NCI-H1930 (cell line): ENCODE measurements at places on chromosomes 3 and 15.

GRCh38 chr3:126028096-126028495 lies 55.8 kb downstream of the SLC41A3 start:
- DNase-seq: no peak

- DNase-seq: no peak
These were observed 8.7 kb upstream of the GPD1L start for GRCh38 chr3:32097768-32098167.

DNA sequence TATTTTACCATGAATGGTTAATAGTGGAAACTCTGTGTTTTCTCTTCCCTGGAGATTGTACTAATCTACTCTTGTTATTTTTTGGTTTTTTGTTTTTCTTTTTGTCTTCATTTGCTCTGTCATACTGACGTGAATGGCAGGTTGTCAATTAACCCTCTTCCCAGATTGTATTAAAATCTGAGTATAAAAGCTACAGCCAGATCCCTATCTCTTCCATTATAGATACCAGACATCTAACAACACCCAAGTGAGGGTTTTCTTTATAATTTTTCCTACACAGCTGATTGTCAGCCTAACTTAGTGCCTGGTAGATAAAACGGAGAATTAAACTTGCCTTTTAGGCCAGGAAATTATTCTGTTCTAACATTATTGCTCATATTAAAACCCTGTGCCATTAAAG lies 162.6 kb downstream of the IL5RA start:
- no peak for DNase-seq

DNA sequence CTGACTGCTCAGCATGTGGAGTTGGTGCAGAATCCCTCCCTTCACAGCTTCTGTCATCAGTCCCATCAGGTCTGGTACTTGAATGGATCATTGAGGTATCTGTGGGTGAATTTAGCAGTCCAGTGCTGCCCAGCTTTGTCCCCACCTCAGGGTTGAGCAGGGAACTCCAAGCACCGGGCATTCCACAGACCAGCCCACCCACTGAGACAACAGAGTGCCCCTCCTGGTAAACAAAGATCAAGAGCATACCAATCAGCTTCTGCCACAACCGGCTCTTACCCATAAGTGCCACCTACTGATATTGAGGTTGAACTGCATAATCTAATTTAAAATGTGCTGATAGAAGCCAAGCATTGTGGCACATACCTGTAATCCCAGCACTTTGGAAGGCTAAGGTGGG lies 57.1 kb upstream of the FXR1 start:
- no peak for DNase-seq

GRCh38 chr3:73509066-73509465 lies 115.7 kb downstream of the PDZRN3 start:
- no peak for DNase-seq

DNA sequence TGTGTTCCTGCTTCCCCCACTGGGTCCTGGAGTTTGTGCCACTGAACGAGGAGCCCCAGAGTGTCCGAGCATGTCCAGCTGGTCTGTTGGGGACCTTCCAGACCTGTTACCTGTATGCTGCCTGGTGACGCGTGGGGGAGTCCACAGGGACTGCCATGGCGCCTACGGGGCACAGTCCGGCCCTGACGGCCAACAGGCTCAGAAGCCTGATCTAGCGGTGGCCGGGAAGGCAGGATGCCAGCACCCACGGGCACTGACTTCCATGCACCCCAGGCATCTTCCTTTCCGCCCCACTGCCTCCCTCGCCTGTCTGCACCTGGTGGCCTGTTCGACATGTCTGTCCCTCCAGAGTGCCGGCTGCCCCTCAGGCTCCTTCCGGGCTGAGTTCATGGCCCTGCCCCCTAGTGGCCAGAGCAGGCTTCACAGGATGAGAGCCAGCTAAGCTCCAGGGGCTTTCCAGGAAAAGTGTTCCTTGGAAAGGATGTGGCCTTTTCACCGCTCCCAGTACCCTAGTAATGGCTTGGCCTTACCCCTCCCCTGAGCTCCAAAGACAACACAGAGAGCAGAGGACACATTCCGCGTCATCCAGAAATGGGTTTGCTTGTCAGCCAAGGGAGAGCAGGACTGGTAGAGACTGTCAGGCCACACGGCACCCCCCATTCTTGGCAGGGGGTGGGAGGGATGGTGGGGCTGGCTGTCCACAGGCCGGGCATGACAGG lies 35.7 kb downstream of the NGRN start:
- peak; percentile 6 for DNase-seq

DNA sequence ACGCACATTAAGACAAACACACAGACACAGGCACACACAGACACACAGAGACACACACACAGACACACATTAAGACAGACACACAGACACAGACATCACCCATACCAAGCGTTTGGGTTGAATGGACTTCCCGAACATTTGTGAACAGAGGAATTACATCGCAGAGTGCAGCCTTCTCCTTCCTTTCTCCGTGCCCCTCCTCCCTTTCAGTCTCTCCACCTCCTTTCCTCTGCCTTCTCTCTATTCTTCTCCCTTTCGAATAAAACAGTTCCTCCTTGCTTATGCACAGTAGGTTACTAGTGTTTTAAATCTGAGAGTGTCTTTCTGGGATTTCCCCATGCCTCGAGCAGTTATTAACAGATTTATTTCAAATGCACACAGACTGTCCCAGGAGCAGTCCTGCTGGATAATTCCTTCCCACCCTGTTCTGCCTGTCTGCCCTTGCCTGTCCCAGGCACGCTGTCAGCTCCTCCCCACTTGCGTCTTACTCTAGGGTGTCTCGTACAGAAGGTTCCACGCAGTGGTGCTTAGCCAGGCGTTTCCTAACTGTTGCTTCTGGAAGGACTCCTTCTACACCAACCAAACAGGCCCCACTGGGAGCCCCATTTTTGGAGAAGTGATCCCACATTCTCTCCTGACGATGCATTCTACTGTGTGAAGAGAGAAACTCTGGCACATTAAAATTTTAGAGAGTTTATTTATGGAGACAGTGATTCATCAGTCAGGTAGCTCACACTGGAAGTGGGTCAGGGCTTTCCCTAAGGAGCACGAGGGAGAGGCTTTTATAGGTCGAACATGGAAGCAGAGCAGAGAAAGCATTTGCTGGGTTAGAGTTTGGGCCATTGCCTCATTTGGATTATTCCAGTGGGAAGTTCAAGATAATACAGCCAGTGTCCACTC lies 163.8 kb downstream of the SV2B start:
- no peak for DNase-seq

GRCh38 chr3:20406611-20407011 lies 220.6 kb upstream of the SGO1 start:
- DNase-seq: no peak

DNA sequence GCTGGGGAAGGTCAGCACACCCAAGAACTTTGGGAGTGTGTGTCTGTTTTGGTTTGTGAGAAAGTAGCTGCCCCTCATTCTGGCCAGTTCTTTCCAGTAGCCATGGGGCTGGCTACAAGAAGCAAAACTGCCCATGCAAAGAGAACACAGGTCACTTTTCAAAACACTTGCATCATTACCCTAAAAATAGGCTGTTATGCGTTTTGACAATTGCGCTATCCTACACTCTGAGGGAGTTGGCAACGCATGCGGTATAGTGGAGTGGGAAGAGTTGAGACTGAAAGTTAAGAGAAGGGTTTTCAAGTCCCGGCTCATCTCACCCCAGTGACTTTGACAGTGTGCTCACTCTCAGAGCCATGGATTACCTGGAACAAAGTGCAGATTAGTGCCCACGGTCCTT lies 41.8 kb upstream of the MYZAP start:
- DNase-seq: no peak

DNA sequence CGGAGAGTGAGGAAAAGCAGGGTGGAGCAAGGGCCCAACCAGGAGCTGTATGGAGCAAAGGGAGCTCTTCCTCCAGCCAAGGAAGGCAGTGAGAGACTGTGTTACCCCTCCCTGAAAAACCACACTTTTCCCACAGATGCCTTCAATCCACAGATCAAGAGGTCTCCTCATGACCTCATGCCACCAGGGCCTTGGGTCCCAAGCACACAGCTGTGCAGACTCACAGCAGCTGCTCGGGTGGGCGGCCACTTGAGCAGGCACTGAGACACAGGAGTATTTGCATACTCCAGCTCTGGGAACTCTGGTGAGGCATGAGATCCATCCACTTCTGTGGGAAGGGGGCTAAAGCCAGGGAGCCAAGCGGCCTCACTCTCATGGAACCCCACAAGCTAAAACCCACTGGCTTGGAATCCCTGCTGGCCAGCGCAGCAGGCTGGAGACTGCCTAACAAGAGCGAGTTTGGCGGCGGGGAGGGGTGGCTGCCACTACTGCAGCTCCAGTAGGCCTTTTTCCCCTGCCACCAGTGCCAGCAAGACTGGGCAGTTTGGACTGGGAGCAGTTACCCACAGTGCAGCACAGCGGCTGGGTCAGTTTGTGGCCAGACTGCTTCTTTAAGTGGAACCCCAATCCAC lies 880.6 kb upstream of the ARPP21 start:
- DNase-seq: no peak

DNA sequence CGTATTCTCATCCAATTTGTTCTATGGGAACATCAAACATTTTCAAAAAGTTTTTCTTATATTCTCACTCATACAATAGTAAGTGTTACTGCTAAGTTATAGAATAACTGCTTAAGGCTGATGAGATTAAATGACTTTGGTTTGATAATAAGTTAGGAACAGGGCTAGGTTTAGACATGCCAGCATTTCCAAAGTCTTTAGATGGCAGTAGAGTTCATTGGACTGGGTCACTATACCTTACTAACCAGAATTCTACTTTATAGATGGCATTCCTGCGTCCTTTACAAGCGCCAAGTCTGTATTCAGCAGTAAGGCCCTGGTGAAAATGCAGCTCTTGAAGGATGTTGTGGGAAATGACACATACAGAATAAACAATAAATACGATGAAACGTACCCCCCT lies 21.7 kb downstream of the PLAAT1 start:
- no peak for DNase-seq

- no peak for DNase-seq
These were observed 185.1 kb upstream of the TGFBR2 start for GRCh38 chr3:30421266-30421665.

DNA sequence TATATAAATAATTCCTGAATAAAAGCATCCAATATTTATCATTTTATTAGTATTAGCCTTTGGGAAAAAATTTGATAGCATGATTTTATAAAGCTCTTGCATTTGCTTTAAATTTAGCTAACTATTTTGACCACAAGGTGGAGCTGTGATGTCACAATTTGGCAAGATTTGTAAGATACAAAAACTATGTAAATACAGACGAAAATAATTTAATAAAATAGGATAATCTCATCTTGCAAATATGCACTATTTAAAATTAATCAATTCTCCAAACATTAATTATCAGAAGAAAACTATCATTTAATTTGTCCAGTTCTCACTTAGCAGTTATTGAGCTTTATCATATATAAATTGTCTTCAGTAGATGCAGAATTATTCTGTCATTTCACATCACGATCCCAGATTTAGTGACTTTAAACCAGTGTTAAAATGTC lies 95.4 kb downstream of the PLOD2 start:
- peak; percentile 2 for DNase-seq

GRCh38 chr3:157135671-157136396 lies 24.1 kb downstream of the CCNL1 start:
- no peak for DNase-seq

GRCh38 chr3:112761062-112761638 lies 85.5 kb downstream of the CD200R1L start:
- DNase-seq: no peak
